T follicular helper cell (primary cell): ENCODE measurements at places on chromosomes 5 and 9.

GRCh38 chr9:15722888-15723287, 170.0 kb downstream of the CCDC171 start:
- DNase-seq = no peak

GRCh38 chr5:78718824-78719223, 70.3 kb upstream of the LHFPL2 start:
- DNase-seq = no peak

GRCh38 chr9:74083681-74084433, 413.3 kb upstream of the RORB start:
- DNase-seq = no peak

- no peak for DNase-seq
These were observed 80.2 kb downstream of the STX17 start for GRCh38 chr9:99986642-99987041.

- no peak for DNase-seq
These were observed 215.2 kb downstream of the AUH start for GRCh38 chr9:91146391-91147019.

DNA sequence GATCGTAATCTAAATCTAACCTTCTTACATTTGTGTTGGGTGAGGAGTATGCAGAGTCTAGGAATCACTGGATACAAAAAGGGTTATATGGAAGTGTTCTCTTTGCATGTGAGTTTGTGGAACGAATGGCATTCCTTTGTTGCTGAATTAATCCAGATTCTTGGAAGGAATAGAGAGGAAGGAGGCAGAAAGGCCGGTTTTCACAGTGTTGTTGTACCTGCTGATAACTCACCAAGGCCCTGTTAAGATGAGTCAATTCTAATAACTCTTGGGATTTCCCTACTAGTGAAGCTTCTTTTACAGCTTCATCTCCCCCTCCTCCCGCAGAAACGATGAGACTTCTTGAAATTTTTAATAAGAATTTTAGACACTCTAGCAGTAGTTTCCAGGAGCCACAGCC, 84.0 kb downstream of the ZSWIM6 start:
- DNase-seq = no peak

GRCh38 chr9:33041432-33042188, 16.5 kb downstream of the DNAJA1 start:
- no peak for DNase-seq

DNA sequence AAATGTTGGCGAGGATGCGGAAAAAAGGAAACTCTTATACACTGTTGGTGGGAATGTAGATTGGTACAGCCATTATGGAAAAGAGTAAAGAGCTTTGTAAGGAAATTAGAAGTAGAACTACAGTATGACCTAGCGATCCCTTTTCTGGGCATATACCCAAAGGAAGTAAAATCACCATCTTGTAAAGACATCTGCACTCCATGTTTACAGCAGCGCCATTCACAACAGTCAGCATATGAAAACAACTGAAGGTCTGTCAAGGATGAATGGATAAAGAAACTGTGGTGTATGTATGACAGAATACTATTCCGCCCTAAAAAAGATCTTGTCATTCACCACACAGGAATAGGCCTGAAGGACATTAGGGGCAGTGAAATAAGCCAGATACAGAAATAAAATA, 27.7 kb upstream of the SLC25A51 start:
- DNase-seq = no peak

- no peak for DNase-seq
These were observed 16.7 kb upstream of the SLC28A3 start for GRCh38 chr9:84357275-84357674.

GRCh38 chr5:2387634-2388325, 363.7 kb downstream of the IRX2 start:
- DNase-seq = no peak

GRCh38 chr5:81095835-81096234, 135.7 kb downstream of the RASGRF2 start:
- DNase-seq = no peak

DNA sequence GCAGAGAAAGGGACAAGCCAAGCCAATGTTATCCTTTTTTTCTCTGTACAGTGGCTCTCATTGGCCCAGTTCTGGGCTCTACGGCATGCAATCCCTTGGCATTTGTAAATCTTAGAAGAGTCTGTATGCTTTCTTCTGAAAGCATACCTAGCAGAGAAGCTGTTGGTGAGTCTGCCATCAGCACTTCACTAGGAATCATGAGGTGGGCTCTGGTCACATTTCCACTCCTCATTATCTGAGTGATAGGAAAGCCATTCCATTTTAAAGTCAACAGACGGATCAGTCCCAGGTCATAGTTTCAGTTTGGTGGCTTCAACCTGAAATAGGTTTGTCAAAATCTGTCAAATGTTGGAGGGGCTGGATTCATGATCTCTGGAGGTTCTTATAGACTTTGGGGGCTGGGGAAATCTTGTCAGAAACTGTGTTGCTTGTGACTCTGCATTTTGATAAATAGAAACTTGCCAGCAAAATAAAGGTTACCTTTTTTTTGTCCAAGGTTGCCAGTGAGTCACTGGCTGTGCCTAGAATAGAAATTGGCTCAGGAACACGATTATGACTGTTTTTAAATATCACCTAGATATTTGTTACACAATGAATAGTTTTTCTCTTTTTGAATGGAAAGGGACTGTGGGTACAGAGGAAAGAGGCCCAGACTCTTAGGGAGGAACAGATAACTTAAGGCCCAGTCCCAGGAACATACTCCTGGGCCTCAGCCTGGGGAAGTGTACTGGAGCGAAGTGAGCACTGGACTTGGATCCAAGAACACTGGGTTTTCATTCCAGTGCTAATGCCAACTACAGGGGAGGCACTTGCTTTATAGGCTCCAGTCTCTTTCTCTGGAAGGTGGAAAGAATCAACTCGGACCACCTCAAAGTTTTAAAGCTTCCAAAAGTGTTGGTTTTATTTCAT, 183.1 kb downstream of the NMUR2 start:
- no peak for DNase-seq

- no peak for DNase-seq
These were observed 77.0 kb upstream of the ZSWIM6 start for GRCh38 chr5:61254969-61255555.

GRCh38 chr9:76510446-76510845, 51.5 kb downstream of the GCNT1 start:
- DNase-seq = no peak

GRCh38 chr5:33601881-33602280, 161.1 kb downstream of the TARS1 start:
- DNase-seq = no peak

DNA sequence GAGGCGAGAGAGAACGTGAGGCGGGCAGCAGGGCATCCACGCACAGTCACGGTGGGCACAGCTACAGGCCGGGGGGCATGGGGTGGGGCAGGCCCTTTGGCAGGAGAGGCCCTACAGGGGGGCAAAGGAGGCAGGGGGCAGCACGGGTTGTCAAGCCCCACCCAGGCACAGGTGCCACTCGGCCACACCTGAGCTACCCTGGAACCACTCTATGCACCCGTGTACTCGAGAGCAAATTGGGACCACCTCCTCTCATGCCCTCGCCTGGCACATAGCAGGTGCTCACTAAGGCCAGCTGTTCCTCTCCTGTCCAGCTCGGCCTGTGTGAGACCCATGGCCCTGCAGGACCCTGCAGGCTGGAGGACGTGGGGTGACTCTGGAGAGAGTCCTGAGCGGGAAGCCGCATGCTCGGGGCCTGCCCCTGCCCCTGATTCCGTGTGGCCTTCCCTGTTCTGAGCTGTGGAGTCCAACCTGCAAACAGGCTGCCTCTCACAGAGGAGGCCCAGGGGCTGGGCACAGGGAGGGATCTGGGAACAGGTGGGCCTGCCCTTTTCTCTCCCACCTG, 31.4 kb upstream of the SARDH start:
- no peak for DNase-seq

- DNase-seq = no peak
These were observed 62.0 kb upstream of the GARNL3 start for GRCh38 chr9:127202461-127203169.

- DNase-seq = no peak
These were observed 79.2 kb upstream of the SPRY4 start for GRCh38 chr5:142404046-142404477.

DNA sequence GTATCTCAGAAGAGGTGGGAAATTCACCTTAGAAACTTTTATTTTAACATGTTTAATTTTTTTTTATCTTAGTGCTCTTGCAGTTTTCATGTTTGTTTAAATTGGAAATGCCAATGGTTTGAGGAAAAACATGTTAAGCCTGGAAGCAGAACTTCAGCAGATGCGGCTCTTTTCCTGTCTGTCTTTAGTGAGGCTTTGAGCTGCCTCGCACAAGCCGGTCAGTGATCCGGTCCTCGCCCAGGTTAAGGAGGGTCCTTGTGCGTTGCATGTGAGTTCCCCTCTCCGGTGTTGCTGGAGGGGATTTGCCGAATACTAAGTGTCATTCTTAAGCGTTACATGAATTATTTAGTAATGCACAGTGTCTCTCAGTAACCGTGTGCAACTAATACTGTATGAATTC, 9.4 kb upstream of the PLEKHG4B start:
- no peak for DNase-seq

DNA sequence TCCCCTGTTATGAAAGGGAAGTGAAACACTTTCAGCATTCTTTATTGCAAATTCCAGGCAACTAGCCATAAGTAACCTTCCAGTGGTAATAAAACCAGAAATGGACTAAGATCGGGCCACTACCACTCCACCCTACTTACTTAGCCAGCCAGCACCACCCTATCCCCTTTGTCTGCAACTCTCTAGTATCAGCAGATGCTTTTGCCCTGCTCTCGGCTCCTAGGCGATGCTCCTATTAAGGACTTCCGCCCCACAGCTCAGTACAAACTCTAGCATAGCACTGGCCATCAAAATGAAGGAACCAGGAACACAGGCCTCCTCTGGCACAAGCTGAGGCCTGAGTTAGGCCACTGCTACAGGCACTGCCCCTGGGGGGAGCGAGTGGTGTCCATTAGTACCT, 81.2 kb downstream of the GLDC start:
- no peak for DNase-seq

DNA sequence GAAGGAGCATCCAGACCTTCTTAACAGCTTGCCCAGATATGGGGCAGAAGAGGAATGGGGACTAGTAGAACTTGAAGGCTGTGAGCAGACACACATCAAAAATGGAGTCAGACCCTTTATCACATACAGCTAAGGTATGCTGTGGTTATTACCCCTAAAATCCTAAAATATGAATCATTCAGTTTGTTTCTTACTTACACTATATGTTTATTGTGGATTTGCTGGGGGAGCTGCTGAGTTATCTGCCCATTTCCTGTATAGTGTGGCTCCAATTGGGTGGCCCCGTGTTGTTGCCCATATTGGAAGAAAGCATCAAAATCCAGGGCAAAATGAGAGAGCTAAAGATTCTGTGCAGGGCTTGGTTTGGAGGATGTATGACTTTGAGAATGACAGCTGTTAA, 56.9 kb downstream of the AP3S1 start:
- no peak for DNase-seq

GRCh38 chr5:74848553-74849025, 17.6 kb downstream of the FAM169A start:
- no peak for DNase-seq

DNA sequence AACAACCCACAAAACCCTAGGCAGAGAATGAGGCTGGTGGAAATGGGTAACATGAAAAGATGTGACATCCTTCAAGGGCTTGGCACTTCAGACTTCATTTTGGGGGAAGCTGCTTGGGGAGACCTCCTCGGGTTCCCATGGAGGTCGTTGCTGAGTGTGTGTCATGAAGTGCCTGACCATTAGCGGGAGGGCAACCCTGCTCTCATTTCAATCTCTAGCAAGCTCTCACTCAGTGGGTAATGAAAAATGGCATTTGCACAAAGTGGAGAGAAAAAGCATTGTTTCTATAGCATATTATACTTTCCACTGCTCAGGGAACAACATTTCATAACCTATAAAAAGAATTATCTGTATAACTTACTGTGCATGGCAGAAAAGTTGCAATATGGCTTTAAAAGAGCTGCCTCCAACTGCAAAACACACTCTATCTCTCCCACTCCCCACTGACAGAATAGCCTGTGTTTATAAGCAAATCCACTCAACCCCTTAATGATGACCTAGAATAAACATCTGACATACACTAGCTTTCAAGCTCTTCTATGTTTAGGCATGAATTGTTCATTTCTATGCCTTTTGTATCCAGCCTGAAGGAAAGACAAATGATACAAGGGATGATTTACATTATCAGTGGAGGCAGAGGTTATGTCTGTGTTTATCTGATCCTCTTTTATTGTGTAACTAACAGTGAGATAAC, 357.2 kb downstream of the ZSWIM6 start:
- no peak for DNase-seq

DNA sequence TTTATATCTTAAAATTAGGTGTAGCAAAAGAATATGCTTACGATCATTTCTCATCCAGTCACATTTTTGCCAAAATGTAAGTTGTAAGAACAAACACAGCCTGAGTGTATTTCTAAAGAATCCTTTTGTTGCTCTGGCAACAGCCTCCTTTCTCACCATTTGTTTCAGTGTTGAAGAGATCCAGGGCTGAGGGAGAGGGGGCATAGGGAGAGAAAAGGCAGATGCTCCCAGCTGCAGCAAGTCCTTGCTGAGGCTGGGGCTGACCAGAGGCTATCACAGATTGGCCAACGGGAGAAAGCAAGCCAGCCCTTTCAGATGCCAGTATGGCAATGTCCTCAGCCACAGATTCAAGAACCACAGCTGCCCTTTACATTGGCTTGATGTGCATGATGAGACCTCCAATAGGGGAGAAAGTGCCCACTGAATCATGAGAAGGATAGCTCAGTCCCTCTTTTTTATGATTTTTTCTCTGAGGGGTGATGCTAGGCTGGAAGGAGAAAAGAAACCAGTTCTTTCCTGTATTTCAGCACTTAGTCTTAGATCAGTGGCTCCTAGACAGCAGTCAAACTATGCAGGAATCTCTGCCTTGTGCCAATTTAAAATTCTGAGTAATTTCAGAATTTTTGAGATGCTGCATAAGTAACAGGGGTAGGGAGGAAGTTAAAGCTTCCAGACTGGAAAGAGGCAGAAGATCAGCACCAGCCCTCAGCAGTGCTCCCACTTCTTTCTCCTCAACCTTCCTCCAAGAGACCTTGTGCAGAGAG, 142.1 kb downstream of the LHFPL2 start:
- DNase-seq = no peak

- no peak for DNase-seq
These were observed 229.9 kb downstream of the DOCK8 start for GRCh38 chr9:444528-444927.

GRCh38 chr9:93291536-93292287, 107.8 kb downstream of the WNK2 start:
- DNase-seq = no peak

DNA sequence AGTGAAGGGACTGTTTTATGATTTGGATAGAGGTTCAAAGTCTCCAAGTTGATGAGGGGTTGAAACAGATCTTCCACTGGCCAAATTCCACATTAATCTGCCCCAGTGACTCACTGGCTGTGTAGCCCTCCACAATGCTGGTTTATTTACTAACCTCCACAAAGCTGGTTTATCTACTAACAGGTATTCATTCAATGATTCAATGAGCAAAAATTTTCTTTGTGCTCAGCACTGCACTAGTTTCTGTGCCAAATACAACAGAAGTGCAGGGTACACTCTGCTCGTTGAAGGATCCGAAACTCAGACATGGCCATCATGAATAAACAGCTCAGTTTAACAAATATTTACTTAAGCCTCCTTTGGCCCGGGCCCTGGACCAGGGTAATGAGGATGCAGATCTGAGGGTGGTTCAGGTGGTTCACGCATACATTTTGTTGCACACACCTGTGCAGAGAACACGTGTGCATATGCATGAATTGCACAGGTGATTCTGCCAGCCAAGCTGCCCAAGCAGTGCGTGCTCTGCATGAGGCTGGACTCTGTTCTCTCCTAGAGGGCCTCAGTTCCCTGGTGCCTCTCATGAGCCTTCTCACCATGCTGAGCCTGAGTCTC, 71.0 kb downstream of the SH3PXD2B start:
- DNase-seq = no peak

GRCh38 chr5:15238006-15238405, 262.0 kb upstream of the FBXL7 start:
- DNase-seq = no peak

- no peak for DNase-seq
These were observed 83.0 kb downstream of the ISL1 start for GRCh38 chr5:51466214-51466613.
